ENCODE measurements at places on chromosomes 12 and 14.

- DNase-seq = no peak
These were observed 20.6 kb upstream of the CSRNP2 start for GRCh38 chr12:51103977-51104376.

DNA sequence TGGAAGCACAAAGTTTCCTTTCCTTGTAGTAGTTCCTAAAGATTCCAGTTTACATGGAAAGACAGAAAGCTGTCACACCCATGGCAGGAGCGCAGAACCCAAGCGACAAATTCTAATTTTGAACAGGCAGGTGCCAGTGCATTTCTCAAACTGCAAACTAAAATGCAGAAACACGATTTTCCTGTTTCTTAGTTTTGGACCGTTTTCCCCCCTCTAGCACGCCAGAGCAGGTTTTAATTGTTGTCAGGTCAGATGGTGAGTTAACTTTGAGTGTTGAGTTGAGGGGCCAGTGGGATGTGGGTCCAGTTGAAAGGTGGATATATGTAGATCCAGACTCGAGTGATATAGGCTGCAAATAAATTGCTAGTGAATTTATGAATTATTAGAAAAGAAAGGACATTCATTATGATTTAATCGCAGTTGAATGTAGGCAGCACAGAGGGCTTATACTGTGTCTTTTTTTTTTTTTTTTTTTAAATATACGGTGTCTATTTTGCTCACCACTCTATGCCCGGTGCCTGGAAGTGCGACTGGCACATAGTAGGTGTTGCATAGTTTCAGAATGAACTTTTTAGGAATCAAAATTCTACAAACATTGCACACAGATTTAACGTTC is 909 bp upstream of the ETFBKMT start:
- no peak for DNase-seq

DNA sequence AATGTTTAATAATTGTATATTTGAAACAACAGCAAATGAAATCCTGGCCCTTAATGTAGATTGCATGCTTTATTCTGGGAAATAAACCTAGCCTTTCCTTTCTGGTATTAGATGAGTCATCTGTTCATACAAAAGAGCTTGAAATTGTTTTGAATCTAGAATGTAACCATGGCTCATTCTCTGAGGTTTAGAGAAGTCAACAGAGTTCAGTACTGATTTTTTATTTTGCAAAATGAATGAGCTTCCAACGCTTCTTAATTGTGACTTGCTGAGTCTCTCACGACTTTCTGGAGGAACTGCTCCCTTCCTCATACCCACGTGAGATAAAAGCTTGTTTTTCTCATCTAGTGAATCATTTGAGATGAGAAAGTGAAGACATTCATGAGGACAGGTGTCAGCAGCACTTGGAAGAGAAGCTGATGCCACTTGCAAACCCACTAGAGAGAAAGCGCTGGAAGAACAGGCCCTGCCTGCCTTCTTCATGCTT is 509.6 kb downstream of the VRK1 start:
- DNase-seq = no peak

- DNase-seq = no peak
These were observed 3.4 kb downstream of the TAS2R30 start for GRCh38 chr12:11130999-11131398.

GRCh38 chr12:12885096-12885792 is 6.1 kb upstream of the GPRC5A start:
- no peak for DNase-seq

GRCh38 chr12:54010972-54011664 is 2.3 kb downstream of the HOXC8 start:
- DNase-seq = no peak

DNA sequence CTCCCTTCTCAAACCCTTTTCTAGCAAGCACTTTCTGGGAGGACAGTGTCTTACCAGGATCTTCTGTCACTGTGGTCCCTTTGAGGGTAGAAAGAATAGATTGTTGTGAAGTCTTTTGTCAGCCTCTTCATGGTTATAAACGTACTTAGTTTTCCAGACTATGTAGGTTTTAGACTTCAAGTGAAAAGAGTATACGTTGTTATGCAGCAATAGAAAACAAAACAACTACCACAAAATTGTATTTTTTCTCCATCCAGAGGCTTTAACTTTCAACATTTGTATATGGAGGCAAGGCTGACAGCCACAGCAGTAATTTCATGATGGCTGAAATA is 23.7 kb downstream of the PRKCH start:
- no peak for DNase-seq

DNA sequence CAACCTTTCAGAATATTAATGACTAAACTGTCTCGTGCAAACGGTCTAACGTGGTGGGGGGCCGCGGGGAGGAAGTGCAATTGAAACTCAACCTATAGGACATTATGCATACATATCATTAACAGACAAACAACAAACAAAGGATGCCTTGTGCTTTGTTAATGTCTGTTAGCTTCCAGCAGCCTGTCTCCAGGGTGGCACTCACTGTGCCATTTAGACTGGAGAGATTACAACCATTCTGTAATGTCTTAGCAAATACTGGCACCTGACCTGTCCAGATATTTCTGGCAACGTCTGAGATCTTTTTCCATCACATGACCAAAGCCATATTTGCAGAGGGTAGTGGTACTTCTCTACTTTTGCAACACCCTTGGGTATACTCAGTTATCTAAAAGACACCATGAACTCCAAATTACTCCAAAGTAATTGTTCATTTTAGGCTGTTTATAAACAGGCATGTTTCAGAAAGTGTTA is 11.6 kb downstream of the BHLHE41 start:
- no peak for DNase-seq

GRCh38 chr12:114319422-114319821 is 86.5 kb downstream of the TBX5 start:
- no peak for DNase-seq

DNA sequence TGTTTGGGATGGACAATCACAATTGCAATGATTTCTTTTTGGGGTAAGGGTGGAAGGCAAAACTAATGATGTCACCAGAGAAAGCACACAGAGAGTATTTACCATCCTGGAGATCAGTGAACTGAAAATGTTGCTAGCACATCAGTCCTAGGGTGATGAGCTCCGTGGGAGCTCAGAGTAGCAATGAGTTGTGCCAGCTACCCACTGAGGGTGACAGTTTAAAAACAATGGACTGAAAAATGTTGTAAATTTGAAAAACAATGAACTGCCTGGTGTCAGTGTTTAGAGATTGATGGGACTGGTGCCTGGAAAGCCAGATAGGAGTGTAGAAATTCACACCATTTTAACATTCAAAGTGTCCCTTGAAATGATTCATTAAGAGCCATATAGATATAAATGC is 198.5 kb downstream of the ATP23 start:
- no peak for DNase-seq

GRCh38 chr14:73740618-73741326 is 26.6 kb upstream of the PNMA1 start:
- no peak for DNase-seq

DNA sequence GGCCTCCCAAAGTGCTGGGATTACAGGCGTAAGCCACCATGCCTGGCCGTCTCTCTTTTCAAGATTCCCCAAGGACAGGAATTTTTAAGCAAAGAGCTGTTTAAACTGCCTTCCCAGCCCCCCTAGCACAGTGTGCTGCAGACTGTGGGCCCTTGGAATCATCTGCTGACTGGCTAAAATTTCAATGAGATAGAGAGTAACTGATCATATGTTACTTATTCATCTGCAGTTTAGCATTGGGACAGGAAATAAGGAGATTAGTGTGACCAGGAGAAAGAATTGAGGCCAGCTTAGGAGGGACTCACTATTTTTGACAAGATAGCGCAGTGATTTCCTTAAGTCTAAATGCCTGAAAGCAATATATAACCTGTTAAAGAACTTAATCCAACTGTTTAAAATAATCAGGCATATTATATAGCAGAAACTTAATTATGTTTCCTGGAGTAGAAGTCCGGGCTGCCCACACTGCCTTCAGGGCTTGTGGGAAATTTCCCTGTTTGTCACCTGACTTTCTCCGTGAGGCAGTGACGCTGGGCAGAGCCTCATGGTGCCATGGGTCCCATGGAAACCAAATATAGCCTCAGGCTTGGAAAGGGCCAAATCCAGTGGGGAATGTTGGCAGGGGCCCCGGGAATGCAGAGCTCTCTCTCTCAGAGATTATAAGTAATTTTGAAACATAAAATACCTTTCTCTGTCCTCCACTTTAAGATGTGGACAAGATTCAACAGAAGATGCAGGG is 22.8 kb upstream of the CEBPE start:
- DNase-seq = no peak

DNA sequence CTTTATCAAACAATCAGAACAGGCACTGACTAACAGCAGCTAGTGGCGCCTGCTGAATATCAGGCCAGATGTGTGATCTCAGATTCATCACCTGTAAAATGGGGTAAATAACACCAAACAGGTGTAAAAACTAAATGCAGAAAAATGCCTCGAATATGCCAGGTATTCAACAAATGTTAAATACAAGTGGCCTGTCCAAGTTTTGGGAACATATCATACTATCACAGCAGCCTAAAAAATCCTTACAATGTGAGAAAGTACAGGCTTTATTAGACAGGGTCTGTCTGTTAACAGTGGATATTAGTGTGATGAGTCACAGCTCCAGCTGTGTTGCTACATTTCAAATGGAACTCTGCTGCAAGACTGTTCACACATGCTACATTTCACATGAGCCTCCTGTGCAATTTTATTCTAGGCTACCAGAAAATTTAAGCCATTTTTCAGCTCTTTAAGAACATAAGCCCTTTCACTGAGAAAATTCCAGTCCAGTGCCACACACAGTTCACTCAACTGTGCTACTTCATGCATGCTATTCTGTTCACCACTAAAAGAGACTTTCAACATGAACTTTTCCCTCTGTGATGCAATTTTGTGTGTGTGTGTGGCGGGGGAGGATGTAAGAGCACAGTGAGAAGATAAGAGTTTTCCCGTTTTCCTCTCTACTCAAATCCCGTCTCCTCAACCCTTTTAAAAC is 56.7 kb downstream of the MSRB3 start:
- no peak for DNase-seq

DNA sequence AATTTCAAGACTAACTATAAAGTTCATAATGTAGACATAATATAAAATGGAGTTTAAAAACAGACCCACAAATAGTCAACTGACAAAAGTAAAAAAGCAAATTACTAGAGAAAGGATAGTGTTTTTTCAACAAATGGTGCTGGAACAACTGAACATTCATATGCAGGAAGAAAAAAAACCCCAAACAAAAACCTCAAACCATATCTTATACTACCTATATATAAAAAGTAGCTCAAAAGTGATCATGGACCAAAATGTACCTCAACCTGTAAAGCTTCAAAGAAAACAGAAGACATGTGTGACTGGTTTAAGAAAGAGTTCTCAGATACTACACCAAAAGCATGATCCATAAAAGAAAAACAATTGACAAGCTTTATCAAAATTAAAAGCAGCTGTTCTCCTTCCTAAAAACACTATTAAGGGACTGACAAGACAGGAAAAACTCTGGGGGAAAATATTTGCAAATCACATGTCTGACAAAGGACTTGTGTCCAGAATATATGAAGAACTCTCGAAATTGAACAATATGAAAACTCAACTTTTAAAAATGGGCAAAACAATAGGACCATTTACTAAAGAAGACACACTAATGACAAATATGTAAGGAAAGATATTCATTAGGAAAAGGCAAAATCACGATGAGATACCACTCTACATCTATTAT is 22.7 kb upstream of the ARID4A start:
- DNase-seq = no peak

GRCh38 chr12:6033546-6033945 is 88.5 kb upstream of the ANO2 start:
- no peak for DNase-seq

DNA sequence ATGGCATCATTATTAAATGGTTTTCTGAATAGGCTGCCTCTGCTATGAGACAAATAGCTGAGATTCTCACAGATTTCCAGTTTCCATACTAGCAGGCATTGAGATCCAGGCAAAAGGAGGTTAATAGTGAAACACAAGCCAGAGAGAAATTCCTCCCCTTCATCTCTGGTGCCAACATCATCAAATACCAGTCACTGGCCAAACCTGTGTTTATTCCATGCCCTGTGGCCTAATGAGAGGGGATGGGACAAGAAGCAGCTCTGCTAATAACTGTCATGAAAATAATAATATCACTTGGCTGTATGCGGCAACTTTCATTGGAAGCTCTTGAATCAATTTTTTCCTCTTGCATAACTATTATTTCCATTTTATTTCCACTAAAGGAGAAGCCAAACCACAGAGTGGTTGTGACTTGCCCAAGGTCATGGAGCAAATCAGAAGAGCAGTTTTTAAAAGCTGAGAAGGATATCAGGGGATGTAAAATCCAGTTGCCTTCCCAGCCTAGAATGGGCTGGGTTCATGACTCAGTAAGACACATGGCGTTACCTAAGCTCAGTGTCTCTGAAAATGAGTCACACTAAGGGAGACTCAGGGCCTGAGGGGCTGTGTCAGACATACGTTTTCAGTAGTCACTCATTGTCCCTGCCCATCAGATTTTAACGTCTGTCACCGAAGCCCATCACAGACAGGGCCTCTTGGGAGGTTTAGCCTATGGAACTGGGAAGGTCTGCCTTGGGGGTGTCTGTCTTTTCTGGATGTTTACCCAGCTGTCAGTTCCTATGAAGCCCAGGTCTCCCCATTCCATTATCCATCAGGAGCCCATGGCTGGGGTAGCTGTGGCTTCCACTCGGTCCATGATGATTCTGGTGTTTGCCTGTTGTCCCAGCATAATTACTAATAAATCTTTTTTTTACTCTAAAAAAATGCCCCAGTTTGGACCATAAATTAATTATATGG is 208.8 kb upstream of the EEA1 start:
- DNase-seq = no peak

- peak; percentile 31 for DNase-seq
These were observed 97.5 kb downstream of the CRACR2A start for GRCh38 chr12:3655328-3655900.

GRCh38 chr12:119176267-119177055 is 2.3 kb upstream of the HSPB8 start:
- no peak for DNase-seq

DNA sequence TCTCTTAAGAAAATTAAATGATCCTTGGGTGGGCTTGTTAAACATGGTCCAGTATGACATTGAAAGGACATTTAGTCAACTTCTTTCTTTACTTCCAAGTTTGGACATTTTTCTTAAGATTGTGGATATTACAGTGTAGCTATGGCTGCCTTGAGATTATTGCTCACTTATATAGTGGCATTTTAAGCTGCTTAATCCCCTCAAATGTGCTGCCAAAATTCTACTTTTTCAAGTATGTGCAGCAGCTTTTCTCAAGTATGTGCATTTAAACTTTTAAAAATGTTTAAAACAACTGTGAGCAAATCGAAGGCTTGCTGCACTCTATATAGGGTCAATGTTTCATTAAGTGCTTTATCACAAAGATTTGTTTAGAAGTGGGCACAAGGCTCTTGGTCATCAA is 7.4 kb downstream of the TXNRD1 start:
- no peak for DNase-seq
